ENCODE measurements at places on chromosomes 6 and 20. TPM values are rescaled to one million over a fixed set of nuclear protein-coding genes. Genes with fewer than 3 reads are reported as not detected.
A peak's percentile ranks its signal among the peaks of the same experiment; 100 is the strongest.

SRSF12 gene
- 12.1 TPM for total RNA-seq

DNA sequence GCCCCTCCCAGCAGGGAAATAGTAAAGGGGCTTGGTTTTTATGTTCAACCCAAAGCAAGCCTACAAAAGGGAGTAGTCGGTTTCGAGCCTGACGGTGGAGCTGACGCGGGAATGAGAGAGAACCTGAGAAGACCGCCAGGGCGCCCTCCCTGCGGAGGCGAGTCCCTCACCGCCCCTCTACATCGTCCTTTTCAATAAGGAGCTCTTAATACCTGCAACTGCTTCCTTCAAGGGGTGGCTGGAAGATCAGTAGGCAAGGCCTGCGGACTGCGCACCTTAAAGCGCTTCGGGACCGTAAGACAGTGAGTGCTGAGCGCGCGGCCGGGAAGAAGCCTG lies 709 bp upstream of the ZNF76 start:
- no peak for DNase-seq
- H3K4me3 ChIP-seq: peak overlapping the region; percentile 98
- H3K4me1 ChIP-seq: peaks cover 8% of the 10 kb centered on the region
- peak overlapping the region; percentile 98 for H3K27ac ChIP-seq
- peaks cover 6% of the 10 kb centered on the region for H3K27me3 ChIP-seq
- no peaks in the 10 kb centered on the region for H3K36me3 ChIP-seq

- H3K4me1 ChIP-seq: no peaks in the 10 kb centered on the region
- no peak for DNase-seq
- H3K27ac ChIP-seq: no peak overlapping the region
- H3K36me3 ChIP-seq: no peaks in the 10 kb centered on the region
These were observed 673.6 kb downstream of the CD109 start for GRCh38 chr6:74369556-74369993.

- peaks cover 10% of the 10 kb centered on the region for H3K27me3 ChIP-seq
- peaks cover 3% of the 10 kb centered on the region for H3K36me3 ChIP-seq
- DNase-seq: no peak
- H3K27ac ChIP-seq: peak overlapping the region; percentile 43
- H3K4me3 ChIP-seq: no peak overlapping the region
These were observed 16.8 kb upstream of the FRMD1 start for GRCh38 chr6:168095716-168096250.

GRCh38 chr6:144722925-144723324 lies 437.8 kb downstream of the UTRN start:
- DNase-seq: no peak
- H3K27ac ChIP-seq: no peak overlapping the region
- H3K27me3 ChIP-seq: no peaks in the 10 kb centered on the region
- no peaks in the 10 kb centered on the region for H3K36me3 ChIP-seq

HDAC2 gene
- total RNA-seq: 389 TPM

- no peak overlapping the region for H3K27ac ChIP-seq
- H3K36me3 ChIP-seq: no peaks in the 10 kb centered on the region
- no peak for DNase-seq
These were observed 17.1 kb downstream of the REPS1 start for GRCh38 chr6:138970856-138971425.

VSX1 gene
- not detected for total RNA-seq

HLA-DQA1 gene
- total RNA-seq: not detected

DNA sequence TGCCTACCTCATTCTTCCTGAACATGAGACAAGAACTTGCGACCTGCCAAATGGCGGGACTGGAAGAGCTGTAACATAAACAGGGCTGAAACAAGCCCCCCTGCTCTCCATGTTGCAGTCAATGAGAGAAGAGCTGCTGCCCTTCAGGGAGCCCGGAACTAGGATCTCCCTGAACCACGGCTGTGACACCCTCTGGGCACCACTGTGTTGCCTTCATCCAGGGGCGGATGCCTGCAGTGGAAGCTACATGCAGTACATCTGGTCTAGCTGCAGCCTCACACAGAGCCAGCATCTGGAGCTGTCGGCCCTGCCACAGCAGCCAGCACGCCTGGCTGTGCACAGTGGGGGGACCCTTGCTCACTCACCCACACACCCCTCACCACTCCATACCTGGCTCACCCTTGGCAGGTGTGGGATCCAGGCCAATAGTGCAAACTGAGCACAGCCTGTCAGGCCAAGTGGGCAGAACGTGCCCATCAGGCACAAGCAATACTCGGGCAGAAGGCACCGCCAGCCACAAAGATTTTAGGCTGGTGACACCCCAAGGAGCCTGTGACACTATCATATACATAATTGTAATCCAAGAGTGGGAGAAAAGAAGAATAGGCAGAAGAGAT lies 451.3 kb downstream of the HTR1B start:
- no peak overlapping the region for H3K4me3 ChIP-seq
- no peak for DNase-seq
- peaks cover 3% of the 10 kb centered on the region for H3K27me3 ChIP-seq
- peaks cover 5% of the 10 kb centered on the region for H3K36me3 ChIP-seq
- H3K27ac ChIP-seq: no peak overlapping the region
- peaks cover 2% of the 10 kb centered on the region for H3K4me1 ChIP-seq

DNA sequence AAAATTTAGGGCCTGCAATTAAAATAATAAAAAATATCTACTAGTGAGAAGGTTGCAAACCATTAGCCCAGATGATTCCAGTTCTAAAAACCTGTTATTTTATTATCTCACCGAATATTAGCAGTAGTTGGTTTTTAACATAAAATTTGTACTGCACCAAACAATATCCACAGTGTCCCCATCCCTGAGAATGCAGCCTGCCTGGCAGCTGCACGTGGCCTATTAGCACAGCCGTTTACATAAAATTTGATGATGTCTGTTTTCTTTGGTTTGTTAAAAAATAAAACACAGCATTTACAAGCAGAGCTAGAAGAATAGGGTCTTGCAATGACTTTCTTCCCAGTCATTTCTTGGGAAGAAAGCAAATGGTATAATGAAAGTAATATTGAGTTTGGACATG lies 58.2 kb downstream of the FUT9 start:
- peaks cover 1% of the 10 kb centered on the region for H3K27me3 ChIP-seq
- no peak overlapping the region for H3K4me3 ChIP-seq
- H3K36me3 ChIP-seq: no peaks in the 10 kb centered on the region
- peaks cover 7% of the 10 kb centered on the region for H3K4me1 ChIP-seq

TMEM244 gene
- total RNA-seq: not detected

Measured in glutamatergic neuron (in vitro differentiated cells).